ENCODE measurements at places on chromosomes 2 and 18.

- DNase-seq = no peak
Observed at GRCh38 chr18:4510711-4511110, 55.6 kb upstream of the DLGAP1 start.

DNA sequence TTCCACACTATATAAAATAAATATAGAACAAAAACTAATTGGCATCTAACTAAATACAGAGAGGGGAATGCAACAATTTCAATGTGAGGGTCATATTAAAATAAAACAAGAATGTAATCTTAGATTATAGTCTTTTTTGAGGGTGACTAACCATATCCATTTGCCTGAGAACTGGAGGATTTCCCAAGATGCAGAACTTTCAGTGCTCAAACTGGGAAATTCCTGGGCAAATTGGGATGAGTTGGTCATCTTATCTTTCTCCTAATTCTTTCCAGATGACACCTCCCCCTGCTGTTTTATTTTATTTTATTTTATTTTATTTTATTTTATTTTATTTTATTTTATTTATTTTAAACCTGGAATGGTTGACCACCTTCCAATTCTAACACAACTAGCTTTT is 846.2 kb downstream of the SLC4A3 start:
- no peak for DNase-seq

DNA sequence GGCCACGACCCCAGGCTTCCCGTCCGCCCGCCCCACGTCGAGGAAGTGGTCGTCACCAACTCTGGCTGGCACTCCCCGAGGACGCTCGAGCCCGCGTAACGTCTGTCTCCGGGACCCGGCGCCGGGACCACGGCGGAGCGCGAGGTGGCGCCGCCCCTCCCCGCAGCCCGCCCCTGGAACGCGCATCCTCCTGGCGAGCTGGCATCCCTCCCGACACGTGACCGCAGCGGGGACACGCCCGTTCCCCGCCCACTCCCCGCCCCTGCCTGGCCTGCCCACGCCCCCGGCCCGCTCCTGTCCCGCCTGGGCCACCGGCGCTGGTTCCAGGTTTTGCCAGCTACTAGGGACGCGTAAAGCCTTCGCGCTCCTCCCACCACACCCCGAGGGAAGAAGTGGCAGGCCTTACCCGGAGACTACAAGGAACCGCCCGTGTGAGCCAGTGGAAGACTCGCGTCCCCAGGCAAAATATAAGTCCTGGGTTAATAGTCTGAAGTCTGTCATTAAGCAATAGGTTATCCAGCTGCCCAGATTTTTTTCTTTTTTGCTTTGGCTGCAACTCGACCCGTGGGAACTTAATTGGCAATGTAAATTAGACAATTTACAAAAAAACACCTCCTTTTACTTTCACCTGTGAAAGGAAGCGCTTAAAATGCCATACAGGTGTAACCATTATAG is at the start of gene OSBPL1A:
Gene OSBPL1A (minus strand): TSS at position 131 of the 675 bp plus-strand sequence. CDS start 20,291 bp downstream, outside the sequence.
- DNase-seq = peak; percentile 95

DNA sequence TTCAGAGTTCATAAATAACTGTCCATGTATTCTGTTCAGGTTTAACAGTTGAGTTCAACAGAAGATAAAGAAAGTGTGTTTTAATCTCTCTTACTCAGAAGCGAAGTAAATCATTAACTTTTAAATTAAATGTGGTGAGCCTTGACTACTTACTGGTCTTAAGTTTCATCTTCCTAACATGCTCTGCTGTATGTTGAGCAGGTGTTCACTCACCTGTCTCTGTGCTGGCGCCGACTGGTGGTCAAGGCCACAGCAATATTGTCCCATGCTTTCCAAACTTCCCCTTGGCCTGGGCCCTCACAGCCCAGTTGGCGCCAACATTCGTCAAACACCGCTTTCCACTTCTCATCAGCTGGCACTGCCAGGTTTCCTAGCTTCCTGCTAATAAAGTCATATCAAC is 17.0 kb upstream of the MPP4 start:
- DNase-seq = no peak

DNA sequence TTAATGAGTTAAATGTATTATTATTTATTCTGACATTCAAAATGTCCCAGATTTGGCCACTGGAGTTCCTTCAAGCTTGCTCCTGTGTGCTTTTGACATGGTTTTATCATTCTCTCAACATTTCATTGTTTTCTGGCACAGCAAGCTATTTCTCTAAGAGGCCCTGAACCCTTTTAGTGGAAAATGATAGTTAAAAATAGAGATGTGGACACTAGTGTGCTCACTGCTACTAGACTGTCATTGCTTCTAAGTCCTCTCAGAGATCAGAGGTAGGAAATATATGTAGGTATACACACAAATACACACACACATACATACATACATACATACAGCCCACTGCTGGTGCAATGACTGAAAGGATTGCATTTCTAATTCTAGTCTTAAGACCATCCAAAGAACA is 25.5 kb downstream of the WDPCP start:
- no peak for DNase-seq

GRCh38 chr2:127663566-127664064 is 11.7 kb downstream of the LIMS2 start:
- DNase-seq = no peak

DNA sequence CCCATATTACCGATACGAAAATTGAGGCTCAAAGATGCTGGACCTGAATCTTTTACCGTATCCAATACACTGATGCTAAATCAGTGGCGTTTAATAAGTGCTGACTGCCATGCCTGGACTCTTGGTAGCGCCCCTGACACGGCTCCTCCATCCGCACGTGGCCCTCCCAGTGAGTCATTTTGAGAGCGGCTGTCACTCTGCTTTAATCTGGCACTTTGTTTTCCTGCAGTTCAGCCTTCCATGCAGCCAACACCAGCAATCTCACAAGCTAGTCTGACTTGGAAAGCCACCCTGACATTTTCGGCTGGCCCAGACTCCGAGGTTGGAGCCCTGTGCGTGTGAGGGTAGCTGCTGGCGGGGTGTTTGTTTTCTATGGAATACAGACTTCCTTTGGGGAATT is 155.1 kb upstream of the LMAN1 start:
- DNase-seq = no peak

GRCh38 chr18:27636576-27637085 is 451.5 kb upstream of the CHST9 start:
- DNase-seq = peak; percentile 10

- peak; percentile 29 for DNase-seq
Observed at GRCh38 chr18:44857081-44857480, 176.4 kb downstream of the SETBP1 start.

DNA sequence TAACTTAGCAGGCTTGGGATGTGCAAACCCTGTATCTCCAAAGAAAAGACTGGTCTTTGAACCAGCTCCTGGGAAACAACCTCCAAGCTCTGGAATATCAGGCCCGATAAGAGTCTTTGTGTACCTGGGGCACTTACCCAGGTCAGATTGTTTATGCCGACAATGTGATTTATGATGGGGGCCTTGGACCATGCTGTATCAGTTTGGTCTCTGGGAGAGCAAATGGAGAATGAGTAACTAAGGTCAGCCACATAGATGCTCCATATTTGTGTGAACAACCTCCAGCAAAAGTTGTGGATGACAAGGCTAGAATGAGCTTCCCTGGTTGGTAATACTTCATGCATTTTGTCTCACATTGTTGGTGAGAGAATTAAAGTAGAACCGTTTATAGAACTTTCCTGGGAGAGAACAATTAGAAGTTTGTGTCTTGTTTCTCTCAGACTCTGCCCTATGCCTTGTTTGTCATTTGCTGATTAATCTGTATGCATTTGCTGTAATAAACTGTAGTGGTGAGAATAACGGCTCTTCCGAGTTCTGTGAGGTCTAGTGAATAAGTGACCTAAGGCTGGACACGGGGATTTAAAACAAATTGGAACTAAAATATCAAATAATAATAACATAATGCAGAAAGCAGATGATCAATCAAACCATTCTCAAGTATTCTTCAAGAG is 259.1 kb downstream of the XIRP2 start:
- no peak for DNase-seq

- DNase-seq = peak; percentile 67
Observed at GRCh38 chr2:46720592-46721185, 194.9 kb downstream of the MCFD2 start.

DNA sequence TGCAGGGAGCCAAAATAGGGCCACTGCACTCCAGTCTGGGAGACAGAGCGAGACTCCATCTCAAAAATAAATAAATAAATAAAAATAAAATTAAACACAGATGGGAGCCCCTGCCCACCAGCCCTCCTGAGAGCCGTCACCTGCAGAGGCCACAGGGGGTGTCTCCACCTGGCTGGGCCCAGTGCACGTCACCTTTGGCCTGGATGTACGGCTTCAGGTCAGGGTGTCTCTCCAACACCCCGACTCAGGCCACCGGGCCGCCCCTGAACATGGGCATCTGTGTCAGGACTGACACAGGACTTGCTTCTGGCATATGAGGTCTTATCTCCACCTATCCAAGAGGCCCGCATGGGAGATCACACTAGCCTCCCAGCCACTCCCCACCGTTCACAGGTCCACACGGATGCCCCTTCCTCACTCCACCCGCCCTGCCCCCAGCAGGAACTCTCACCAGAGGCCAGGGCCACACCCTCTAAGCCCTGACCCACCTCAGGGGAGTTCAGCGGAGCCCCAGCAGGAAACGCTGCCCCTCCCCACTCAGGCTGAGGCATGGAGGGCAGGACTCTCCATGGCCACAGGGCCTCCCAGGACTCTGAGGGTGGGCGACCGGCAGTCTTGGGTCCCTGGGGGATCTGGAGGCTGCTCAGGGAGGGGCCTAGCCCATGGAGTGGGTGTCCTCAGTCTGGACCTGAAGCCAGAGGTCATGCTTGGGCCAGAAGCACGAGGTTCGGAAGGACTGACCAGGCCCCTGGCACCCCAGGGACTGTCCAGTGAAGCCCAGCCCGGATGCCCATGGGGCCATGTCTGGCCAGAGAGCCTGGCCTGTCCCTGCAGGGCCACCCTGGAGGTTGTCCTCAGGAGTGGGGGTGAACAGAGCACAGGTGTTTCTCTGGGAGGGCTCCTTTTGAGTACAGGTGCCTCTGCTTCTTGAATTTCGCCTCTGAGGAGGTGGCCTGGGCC is 1.6 kb upstream of the CROCC2 start:
- no peak for DNase-seq

- DNase-seq = no peak
Observed at GRCh38 chr18:31380912-31381311, 4.3 kb downstream of the DSG4 start.

GRCh38 chr2:20438334-20439192 is 8.3 kb upstream of the RHOB start:
- DNase-seq = peak; percentile 21

- no peak for DNase-seq
Observed at GRCh38 chr2:68302281-68302875, 17.4 kb downstream of the CNRIP1 start.

DNA sequence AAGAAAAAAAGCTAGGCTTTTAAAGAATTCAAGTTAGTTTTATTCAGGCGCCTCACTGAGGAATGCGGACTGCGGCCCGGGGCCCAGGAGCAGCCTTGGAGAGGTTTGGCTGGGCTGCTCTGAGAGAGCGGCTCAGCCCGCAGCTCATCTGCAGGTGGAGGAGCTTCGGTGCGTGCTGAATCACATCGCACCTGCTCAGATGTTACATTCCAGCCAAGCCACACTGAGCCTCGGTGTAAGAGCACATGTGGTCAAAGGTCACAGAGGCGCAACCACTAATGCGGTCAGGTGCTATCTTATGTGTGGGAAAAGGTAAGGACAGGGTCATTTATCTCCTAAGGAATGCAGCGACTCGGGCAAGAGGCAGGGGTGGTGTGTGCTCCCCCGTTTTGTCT is 17.1 kb upstream of the CNDP1 start:
- DNase-seq = no peak

GRCh38 chr18:4391859-4392258 is 63.2 kb downstream of the DLGAP1 start:
- no peak for DNase-seq

- no peak for DNase-seq
Observed at GRCh38 chr2:113822087-113822815, 65.8 kb upstream of the SLC35F5 start.

DNA sequence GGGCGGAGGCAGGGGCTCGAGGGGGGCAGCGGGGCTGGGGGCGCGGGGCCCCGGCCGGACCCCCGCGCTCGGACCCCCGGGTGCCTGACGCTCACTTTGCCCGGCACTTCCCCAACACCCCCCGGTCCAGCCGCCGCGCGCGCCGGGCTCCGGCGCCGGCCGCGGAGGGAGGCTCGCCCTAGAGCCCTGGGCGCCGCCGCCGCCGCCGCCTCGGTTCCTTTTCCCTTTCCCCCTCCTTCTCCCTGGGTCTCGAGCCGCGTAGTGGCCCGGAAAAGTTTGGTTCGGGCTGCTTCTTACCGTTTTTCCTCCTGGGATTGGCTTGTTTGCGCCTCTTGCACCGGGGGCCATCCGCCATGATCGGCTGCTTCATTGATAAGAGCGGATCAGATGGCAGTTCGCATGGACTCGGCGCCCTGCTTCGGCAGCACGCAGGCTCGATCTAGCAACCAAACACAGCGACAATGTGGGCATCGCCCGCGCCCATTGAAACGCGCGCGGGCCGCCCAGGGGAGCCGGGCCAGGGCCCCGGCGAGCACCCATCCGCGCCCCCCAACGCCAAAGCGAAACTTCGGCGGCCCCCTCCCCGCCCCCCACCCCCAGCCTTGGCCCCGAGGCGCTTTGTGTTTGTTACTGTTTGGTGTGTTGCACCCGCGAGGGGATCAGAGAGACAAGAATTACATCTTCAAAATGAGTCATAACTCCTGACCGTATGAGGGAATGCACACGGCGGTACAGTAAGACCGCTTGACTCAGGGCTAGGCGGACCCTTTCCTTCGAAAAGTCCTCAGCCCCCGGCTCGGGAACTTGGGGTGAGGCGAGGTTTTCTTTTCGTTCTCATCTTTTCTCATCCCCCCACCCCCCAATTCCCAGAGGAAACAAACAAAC is 2.7 kb downstream of the ZEB2 start:
- DNase-seq = no peak

DNA sequence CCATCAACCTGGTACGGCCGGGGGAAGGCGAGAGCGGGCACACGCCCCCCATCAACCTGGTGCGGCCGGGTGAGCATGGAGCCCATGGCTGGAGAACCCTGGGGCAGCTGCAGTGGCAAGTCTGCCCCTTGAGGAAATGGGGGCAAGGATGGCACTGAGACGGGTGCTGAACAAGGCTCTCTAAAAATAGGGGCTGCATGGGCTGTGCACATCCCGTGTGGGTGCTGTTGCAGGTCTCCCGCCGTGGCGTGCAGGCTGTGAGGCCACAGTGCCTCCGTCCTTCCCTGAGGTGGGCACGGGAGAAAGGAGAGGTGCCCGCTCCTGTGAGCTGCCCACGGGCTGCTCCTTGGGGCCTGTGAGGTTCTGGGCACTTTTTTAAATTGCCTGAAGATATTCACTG is 99.2 kb downstream of the NFATC1 start:
- DNase-seq = no peak

- DNase-seq = no peak
Observed at GRCh38 chr2:231661422-231662027, 46.8 kb upstream of the PTMA start.

DNA sequence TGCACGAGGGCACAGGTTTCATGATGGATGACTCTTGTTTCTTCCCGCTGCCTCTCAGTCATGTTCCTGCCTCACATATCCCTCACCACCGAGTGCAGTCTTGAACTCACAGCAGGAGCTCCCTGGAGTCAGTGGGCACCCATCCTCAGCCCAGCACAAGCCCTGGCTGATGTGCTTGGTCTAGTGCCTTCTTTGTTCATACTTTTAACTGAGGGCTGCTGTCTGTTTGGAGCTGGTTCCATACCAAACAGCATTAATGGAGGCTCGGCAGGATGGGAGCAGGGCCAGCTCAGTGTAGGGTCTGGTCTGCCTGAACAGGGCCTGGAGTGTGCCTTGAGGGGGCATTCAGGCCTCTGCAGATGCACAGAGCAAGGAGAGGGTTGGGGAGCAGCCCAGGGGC is 54.5 kb upstream of the GLI2 start:
- no peak for DNase-seq

- no peak for DNase-seq
Observed at GRCh38 chr2:124308319-124309062, 283.4 kb downstream of the CNTNAP5 start.

Measured in NCI-H1417 (cell line).